ENCODE measurements at places on chromosomes 11 and 22.

- no peak for DNase-seq
Measured at GRCh38 chr11:112784323-112785073, 176.7 kb upstream of the NCAM1 start.

- DNase-seq: no peak
Measured at GRCh38 chr11:69141742-69142141, 14.0 kb upstream of the SMIM38 start.

DNA sequence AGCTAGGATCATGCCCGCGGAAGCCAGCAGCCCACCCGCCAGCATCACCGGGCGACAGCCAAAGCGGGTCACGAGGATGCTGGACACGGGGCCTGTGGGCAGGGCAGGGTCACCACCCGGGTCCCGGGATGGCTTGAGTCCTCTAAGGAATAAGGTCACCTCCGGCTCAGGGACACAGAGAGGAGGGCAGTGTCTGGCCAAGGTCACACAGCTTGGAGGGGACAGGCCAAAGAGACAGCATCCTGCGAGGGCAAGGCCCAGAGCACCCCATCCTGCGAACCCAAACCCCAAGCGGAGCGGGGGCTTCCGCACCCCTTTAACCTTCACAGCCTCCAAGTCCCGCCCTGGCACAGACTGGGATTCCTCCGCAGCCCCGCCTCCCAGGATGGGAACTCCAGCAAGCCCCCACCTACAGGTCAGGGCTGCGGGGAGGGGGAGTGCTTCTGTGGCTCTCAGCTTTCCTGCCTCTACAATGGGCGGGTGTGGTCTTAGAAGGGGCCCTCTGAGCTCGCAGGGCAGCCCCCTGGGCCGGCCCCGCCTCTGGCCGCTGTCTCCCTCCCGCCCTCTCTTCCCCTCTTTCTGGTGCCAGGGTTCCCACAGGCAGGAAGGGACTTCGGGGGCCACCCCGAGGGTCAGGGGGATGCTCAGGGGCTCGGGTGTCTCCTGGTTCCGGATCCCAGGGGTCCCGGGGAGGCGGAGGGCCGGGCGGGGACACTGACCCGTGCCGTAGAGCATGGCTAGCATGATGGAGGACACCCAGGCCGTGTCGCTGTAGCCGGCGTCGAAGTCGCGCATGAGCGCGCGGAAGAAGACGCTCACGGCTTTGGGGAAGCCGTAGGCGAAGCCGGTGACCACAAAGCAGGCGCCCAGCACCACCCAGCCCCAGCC lies 1.8 kb downstream of the SLC16A8 start:
- no peak for DNase-seq

GRCh38 chr11:86999859-87000753 lies 37.6 kb upstream of the TMEM135 start:
- DNase-seq: no peak

DNA sequence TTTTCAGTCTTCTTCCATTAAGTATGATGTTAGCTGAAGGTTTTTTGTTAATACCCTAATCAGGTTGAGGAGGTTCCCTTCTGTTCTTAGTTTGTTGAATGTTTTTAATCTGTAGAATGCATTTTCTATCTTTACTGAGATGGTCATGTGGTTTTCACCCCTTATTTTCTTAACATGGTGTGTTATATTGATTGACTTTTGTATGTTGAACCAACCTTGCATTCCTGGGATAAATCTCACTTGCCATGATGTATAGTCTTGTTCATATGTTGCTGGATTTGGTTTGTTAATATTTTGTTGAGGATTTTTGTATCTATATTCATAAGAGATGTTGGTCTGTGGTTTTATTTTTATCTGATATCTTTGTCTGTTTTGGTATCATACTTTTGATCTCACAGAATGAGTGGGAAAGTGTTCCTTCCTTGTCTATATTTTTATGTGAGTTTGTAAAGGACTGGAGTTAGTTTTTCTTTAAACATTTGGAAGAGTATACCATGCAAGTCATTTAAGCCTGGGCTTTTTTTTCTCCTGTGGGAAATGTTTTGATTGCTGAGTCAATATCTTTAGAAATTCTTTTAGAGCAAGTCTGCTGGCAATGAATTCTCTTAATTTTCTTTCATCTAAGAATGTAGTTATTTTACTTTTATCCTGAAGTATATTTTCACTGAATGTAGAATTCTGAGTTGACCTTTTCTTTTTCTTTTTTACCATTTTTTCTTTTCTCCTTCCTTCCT lies 5.5 kb upstream of the P4HA3 start:
- DNase-seq: no peak

- DNase-seq: no peak
Measured at GRCh38 chr22:44330744-44331660, 18.3 kb upstream of the SHISAL1 start.

- DNase-seq: no peak
Measured at GRCh38 chr22:39534591-39535356, 2.2 kb upstream of the RPS19BP1 start.
